ENCODE measurements at places on chromosomes 5 and 9.

GRCh38 chr5:145598983-145599382, 236.2 kb downstream of the PRELID2 start:
- DNase-seq = no peak

- no peak for DNase-seq
Measured at GRCh38 chr5:26666371-26666770, 372.0 kb downstream of the CDH9 start.

DNA sequence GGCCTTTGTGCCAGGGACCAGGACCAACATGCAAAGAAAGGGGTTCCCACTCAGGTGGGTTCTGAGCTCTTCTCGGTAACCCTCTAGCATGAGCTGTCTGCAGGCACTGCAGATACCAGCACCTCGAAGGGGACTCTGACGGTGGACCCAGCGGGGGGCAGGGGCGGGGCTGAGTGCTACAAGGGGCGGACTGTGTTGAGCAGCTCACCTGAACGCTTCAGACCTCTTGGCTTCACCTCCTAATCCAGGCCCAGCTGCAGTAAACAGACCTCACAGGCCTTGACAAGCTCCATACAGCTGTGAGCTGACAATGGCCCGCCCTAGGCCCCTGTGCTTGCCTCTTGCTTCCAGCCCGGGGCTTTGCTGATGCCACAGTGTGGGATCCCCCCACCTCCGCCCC, 48.4 kb downstream of the C9orf50 start:
- DNase-seq = no peak

DNA sequence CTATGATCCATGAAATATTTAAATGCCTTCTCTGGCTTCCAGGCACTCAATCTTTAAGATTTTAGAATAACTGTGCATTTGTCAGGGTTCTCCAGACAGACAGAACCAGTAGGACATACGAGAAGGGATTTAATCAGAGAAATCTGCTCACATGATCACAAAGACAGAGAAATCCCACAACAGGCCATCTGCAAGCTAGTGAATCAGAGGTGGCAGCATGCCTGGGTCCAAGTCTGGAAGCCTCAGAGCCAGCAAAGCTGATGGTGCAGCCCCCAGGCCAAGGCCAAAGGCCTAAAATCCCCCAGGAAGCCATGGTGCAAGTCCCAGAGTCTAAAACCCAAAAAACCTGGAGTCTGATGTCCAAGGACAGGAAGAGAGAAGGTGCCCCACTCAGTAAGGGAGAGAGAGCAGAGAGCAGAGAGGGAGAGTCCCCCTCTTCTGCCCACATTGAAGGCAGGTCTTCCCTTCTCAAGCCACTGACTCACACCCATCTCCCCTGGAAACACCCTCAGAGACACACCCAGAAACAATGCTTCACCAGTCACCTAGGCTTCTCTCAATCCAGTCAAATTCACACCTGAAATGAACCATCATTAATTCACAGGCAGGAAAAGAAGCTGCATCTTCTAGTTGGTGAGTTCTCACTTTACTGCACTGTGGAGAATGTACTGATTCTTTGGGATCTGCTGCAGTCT, 48.7 kb downstream of the CAMSAP1 start:
- DNase-seq = no peak

DNA sequence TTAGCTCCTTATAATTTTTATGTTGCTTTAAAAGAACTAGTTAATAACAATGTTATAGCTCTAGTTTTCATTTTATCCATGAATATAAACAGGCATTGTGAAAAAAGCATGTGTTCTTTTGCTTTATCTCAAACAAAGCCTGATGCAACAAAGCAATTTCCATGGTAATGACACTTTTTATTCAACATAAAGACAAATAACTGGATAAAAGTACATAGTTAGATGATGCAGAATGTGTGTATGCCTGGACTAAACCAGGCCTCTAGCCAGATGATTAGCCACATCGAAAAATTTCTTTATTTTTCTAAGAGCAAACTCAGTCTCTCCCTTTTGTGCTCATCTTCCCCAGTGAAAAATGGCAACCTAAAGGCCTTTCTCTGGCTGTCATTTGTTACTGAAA, 125.6 kb upstream of the TARS1 start:
- DNase-seq = no peak

GRCh38 chr5:81859624-81860023, 108.7 kb upstream of the SSBP2 start:
- no peak for DNase-seq

DNA sequence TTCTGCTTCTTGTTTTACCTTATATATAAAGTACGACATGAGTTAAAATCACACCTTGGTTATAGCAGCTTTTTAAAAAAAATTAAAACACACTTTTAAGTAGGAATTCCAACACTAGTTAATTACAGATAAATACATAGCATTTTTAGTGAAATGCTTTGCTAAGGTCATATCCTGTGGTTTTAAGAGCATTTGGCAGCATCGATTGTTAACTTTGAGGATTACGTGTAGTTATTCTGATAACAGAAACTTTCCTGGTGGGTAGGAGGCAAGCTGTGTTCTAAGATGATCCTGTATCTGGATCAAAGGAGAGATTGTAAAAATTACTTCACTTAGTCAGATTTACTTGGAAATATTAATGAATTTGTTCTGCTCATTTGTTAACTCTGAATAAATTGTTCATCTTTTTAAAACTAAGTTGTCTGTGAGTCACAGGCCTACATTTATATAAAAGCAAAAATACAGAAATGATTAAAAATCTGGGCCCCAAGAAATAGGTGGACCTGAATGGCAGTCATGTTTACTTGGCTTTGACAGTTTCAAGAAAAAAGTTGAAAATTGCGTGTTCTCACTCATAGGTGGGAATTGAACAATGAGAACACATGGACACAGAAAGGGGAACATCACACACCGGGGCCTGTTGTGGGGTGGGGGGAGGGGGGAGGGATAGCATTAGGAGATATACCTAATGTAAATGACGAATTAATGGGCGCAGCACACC, 58.3 kb downstream of the TRIO start:
- DNase-seq = no peak

GRCh38 chr5:74085782-74086181, 459.8 kb downstream of the ARHGEF28 start:
- DNase-seq = no peak

GRCh38 chr5:36382890-36383289, 81.2 kb upstream of the RANBP3L start:
- no peak for DNase-seq

GRCh38 chr9:87963770-87964169, 10.6 kb downstream of the CDK20 start:
- no peak for DNase-seq

- no peak for DNase-seq
Measured at GRCh38 chr9:27154908-27155307, 45.9 kb downstream of the TEK start.

- no peak for DNase-seq
Measured at GRCh38 chr5:125668884-125669283, 754.3 kb upstream of the GRAMD2B start.

GRCh38 chr5:1668141-1668721, 131.4 kb downstream of the MRPL36 start:
- peak; percentile 79 for DNase-seq

- no peak for DNase-seq
Measured at GRCh38 chr5:134918861-134919260, 13.9 kb downstream of the PCBD2 start.

GRCh38 chr9:86041311-86041741, 58.0 kb downstream of the GOLM1 start:
- DNase-seq = no peak

DNA sequence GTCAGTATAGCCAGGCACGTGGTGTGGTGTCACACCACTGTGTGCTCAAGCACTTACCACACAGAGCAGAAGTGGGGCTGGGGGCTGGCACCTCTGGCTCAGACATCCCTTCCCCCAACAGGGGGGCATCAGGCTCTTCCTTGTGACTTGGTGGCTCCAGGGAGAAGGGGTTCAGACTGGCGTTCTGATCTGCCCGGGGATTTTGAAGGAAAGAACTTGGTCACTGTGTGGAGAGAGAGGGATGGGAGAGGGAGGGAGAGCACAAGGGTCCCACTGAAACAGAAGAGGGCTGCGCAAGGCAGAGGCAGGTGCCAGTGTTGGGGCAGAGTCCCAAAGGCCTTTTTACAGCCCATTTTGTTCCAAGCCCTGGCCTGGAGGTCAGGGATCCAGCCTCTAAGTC, 109.7 kb upstream of the ALDH1B1 start:
- DNase-seq = no peak

- no peak for DNase-seq
Measured at GRCh38 chr5:61416420-61416819, 84.4 kb downstream of the ZSWIM6 start.

GRCh38 chr5:120988491-120988890, 524.4 kb downstream of the PRR16 start:
- no peak for DNase-seq

GRCh38 chr5:19565466-19565865, 422.5 kb downstream of the CDH18 start:
- no peak for DNase-seq

- no peak for DNase-seq
Measured at GRCh38 chr5:43634621-43635020, 31.6 kb downstream of the NNT start.

- DNase-seq = no peak
Measured at GRCh38 chr9:77544546-77544945, 103.6 kb downstream of the GNA14 start.

GRCh38 chr9:69831611-69832010, 11.0 kb downstream of the CFAP95 start:
- no peak for DNase-seq

DNA sequence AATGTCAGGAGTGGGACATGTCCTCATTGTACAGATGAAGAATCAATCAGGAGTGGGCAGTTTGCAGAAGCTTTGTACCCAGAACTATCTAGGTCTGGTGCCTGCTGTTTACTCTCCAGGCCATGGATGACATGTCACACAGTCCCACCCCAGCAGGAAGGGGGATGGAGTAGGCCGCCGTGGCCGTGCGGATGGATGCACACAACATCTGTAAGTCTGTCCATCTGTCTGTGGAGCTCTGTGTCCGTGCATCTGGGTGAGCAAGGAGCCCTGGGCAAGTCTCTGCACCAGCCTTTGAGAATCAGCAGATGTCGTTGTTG, 311.5 kb upstream of the IRX4 start:
- DNase-seq = no peak

- DNase-seq = no peak
Measured at GRCh38 chr5:179377421-179378115, 32.3 kb upstream of the ADAMTS2 start.

- no peak for DNase-seq
Measured at GRCh38 chr9:134944351-134944802, 26.7 kb upstream of the FCN1 start.

DNA sequence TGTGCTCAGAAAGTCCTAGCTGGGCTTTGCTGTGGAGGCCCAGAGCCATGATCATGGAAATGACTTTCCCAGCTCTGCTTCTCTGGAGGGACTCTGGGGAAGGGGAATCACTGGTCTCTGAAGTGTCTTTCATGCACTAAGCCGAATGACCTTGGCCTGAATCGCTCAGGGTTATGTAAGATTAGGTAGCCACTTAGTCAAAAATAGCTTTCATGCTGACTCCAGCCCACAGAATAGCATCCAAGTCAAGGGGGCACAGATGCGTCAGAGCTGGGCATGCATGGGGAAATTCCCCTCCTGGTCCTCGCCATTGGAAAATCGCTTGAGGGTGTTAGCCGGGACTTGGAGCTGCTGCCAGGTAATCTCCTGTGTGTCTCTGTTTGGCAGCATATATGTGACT, 36.1 kb upstream of the PPARGC1B start:
- DNase-seq = no peak

DNA sequence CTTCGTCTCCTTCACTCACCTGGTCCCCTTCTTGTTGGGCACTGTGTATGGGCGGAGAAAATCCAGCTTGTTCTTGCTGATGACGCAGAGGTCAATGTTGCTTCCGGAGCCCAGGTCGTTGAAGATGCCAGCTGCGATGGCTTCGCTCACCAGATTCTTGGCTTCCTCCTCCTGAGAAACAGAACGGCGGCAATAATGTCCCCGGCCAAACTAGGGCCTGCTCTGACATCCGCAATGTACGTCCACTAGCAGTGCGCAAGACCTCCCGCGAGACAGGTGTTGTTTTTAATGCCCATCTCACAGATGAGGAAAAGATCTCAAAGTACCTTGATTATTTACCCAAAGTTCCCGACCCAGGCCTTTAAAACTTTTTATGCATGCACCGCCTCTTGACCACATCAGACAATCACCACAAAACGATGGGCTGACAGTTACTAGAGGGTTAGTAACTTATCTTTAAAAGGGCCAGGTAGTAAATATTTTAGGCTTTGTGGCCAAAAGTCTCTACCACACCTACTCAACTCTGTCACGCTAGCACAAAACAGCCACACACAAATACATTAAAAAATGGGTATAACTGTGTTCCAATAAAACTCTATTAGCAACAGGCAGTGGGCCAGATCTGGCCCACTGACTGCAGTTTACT, 58.4 kb downstream of the PSMB7 start:
- DNase-seq = no peak

DNA sequence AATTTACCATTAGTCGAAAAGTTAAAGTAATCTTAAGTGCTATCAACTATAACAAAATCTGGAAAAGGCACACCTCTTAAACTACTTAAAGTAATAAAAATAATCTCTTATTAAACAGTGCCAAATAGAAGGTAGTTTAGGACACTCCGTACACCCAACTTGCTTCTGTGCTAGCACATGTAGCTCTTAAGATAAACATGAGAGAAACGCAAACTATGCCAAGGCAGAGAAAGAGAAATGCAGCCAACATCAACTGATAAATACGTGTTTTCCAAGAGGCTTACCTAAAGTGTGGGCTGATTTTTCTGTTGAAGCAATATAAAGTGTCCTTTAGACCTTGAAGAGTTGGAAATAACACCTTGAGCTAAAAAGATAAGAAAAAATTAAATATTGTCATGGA, 480.6 kb upstream of the DAB2 start:
- DNase-seq = no peak

- DNase-seq = no peak
Measured at GRCh38 chr5:137589185-137589584, 90.1 kb upstream of the SPOCK1 start.

Data from nucleus accumbens (tissue), 56 donors.